Stimulated activated CD8-positive, alpha-beta memory T cell treated with anti-CD3 and anti-CD28 coated beads, Interleukin-7, amount 100 ng/mL, for 48 hours (primary cell): ENCODE measurements at places on chromosomes 1 and 21.
A peak's percentile ranks its signal among the peaks of the same experiment; 100 is the strongest.

- no peak for DNase-seq
Observed at GRCh38 chr1:172897738-172898137, 153.0 kb downstream of the TNFSF18 start.

DNA sequence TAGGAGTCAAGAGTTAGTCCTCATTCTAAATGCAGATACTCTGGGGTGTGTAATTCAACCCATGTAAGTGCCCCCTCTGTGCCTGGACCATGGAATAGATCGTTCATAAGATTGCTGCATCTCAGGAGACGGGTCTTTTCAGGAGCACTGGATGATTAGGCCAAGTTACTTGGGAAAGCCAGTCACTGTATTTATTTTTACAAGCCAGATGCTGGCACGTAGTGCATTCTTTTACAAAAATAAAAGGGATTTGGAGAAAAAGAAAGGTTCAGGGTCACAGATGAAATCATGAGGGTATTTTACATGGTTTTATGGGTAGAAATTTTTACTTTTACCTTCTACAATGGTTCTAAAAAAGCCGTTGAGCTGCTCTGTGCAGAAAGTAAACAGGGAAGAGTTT is 102.6 kb upstream of the UBE2U start:
- DNase-seq: no peak

- no peak for DNase-seq
Observed at GRCh38 chr1:183840140-183840539, 35.2 kb downstream of the RGL1 start.

DNA sequence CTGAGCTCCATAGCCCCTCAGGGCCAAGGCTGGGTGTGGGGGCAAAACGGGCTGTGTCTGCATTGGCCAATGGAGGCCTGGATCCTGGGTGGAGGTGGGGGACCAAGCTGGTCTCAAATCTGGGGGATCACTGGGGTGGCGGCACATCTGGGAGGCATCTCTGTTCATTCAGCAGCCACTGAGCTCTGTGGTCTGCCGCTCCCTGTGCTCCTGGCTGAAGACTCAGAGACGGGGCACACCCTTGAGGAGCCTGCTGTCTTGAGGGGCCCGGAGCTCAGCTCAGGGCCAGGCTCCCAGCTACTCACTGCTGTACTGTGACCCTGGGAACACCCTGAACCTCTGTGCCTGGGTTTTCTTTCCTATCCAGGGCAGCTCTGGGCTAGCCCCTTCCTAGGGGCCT is 90.3 kb upstream of the WNT4 start:
- no peak for DNase-seq

DNA sequence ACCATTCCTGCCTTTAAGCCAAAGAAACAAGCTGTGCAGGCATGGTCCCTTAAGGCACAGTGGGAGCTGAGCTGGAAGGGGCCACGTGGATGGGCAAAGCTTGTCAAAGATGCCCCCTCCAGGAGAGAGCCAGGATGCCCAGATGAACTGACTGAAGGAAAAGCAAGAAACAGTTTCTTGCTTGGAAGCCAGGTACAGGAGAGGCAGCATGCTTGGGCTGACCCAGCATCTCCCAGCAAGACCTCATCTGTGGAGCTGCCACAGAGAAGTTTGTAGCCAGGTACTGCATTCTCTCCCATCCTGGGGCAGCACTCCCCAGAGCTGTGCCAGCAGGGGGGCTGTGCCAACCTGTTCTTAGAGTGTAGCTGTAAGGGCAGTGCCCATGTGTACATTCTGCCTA is 1.3 kb upstream of the SLC50A1 start:
- DNase-seq: no peak

DNA sequence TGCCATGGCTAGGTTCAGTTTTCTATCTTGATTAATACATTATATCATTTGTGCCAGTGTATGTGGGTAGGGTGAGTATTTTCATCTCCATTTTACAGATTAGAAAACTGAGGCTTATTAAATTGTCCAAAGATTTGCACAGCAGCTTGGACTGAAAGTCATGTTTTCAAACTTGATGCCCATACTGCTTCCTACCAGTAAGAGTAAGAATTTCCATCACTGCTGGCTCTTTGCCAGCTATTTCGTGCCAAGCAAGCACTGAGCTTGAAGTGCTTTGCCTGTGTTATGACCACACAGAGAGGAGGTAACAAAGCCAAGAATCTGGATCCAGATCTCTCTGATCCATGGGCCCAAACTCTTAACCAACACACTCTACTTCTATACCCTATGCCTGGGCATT is 295.0 kb downstream of the VAV3 start:
- no peak for DNase-seq

DNA sequence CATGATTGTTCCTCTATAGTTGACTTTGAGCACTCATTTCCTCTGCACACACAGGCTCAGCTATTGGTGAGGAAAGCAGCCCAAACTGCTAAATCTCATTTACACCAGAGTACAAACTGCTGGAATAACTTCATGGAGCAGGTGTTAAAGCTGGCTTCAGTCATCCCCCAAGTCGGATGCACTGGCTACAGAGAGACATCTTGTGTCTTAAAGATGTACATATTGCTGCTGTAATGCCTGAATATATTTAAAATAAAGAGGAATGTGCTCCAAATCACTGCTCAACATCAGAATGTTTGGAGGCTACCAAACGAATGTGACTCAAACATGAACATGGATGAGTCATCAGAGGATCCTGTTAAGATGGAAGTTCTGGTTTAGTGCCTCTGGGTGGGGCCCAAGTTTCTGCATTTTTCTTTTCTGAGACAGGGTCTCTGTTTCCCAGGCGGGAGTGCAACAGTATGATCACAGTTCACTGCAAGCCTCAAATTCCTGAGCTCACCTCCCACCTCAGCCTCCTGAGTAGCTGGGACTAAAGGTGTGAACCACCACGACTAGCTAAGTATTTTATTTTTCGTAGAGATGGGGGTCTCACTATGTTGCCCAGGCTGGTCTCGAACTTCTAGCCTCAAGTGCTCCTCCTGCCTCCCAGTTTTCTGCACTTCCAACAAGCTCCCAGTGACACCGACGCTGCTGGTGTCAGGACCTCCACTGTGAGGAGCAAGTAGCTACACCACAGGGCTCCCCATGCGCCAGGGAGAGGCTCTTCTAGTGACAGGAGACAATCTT is 79.0 kb upstream of the KRTAP19-8 start:
- no peak for DNase-seq

DNA sequence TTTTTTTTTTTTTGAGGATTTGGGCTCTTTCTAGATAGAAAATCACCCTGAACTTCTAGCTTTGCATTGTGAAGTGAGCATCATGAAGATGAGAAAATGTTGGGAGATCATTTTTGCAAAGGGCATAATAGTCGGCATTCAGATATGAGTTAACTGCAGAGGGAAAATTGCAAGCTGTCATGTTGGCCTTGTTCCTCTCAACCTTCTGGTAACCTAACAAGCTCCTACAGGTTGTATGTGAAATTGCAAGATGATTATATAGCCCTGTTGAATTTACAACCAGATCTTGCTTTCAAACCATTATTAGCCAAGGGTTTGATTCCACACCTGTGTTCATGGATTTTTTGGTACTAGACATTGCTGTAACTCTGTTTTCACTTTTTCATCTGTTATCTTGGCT is 2.2 kb downstream of the ELOA start:
- DNase-seq: no peak

DNA sequence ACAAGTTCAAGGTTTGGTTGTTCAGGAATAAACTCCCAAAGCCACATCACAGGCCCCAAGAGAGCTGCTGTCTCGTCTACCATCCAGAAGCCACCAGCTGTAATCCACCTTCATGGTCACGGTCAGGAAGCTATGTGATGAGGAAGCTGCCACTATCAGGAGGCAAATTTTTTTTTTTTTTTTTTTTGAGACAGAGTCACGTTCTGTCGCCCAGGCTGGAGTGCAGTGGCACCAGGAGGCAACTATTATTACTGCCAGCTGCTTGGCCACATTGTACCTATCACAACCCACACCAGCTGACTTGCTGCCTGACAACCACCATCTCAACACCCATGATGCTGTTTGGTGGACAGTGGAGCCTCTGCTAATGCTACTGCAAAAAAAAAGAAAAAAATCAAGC is 124.1 kb downstream of the OMA1 start:
- no peak for DNase-seq

DNA sequence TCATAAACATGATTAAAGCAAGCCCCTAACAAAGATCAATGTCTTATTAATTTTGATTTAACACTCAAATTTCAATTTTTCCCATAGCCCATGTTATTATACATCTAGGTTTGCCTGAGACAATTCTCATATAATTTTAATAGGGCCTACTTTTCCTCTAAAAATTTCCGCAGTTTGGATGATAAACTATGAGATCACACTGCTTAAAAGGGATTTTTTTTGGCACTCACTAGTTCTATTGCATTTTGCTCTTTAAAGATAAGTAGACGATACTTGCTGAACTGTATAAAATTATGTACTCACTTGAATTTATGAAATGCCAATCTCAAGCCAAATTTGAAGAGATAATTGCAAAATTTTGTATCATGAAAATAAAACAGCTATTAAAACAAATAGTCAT is 480.4 kb upstream of the ZRANB2 start:
- DNase-seq: no peak

GRCh38 chr1:9909234-9910046 is 629 bp downstream of the CTNNBIP1 start:
- peak; percentile 13 for DNase-seq

- no peak for DNase-seq
Observed at GRCh38 chr1:203342192-203342940, 8.6 kb downstream of the FMOD start.

- no peak for DNase-seq
Observed at GRCh38 chr1:41592451-41593125, 108.1 kb upstream of the EDN2 start.

DNA sequence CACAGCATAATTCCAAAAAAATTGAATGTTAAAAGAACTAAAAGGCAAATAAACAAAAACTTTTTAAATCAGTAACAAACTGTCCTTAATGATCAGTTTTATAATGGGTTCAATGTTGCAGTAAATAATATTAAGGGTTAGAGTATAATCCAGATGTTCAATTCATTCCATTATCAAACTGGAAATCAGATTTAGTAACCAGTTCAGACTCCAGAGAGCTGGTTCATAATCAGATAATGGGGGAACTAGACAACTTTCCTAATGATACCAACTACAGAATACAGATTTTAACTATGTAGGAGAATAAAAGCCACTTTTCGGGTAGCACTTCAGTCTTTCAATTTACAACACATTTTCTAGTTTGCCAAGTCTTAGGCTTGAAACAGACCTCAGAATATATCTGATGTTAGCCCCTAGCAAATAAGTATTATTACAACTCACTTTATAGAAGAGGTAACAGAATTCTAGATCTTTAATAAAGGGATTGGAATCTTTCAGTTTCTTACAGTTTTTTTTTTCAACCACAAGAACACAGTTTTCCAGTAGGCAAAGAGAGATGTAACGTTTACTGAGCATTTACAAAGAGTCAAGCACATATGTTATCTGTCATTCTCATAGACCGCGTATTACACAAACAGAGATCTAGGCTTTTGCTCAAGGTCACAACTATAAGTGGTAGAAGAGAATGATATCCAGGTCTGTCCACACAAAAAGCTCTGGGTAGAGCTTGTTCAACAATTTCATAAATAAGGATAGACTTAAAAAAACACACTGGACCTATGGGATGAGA is 1.9 kb upstream of the DCAF6 start:
- no peak for DNase-seq

DNA sequence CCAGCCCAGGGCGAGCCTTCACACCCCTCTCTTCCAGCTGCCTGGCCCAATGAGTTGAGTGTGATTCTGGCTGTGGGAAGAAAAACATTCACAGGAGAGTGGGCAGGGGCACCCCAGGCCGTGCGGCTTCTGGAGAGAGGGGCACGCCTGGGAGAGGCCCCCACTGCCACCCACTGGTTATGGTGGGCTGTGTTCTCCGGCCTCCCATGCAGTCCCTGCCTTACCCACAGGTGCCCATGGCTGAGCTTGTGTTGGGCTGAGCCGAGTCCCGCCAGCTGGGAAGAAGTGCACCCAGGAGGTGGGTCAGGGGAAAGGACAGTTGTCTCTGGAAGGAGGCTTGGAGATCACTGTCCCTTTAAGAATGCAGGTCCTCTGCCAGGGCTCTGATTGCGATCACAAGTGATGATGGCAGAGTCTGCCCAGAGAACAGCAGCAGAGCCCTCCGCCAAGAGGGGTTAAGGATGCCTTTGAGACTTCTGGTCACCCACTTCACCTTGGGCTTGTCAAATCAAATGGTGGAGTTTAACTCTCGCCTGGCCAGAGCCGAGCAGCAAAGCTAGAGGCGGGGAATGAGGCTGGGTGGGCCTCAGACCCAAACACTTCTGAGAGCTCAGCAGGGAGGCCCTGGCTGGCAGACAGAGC is 124.7 kb upstream of the ARHGEF16 start:
- no peak for DNase-seq

- no peak for DNase-seq
Observed at GRCh38 chr1:114753143-114753542, 4.6 kb downstream of the CSDE1 start.

GRCh38 chr21:26168371-26168770 is 2.2 kb downstream of the APP start:
- no peak for DNase-seq

- DNase-seq: no peak
Observed at GRCh38 chr1:34511802-34512201, 243.0 kb upstream of the GJB5 start.

GRCh38 chr1:47985018-47985417 is 12.2 kb downstream of the TRABD2B start:
- DNase-seq: no peak

GRCh38 chr1:246690100-246690499 is 34.1 kb upstream of the SCCPDH start:
- DNase-seq: no peak

GRCh38 chr1:36849956-36850355 is 184.4 kb downstream of the GRIK3 start:
- DNase-seq: no peak
